Dermis blood vessel endothelial cell (primary cell): ENCODE measurements at places on chromosomes 6 and 20. TPM values are rescaled to one million over a fixed set of nuclear protein-coding genes. Genes with fewer than 3 reads are reported as not detected.

The PPP1R14C gene
- not detected in 2 replicates for total RNA-seq

The JAG1 gene
- total RNA-seq: 124 and 203 TPM in 2 replicates

DNA sequence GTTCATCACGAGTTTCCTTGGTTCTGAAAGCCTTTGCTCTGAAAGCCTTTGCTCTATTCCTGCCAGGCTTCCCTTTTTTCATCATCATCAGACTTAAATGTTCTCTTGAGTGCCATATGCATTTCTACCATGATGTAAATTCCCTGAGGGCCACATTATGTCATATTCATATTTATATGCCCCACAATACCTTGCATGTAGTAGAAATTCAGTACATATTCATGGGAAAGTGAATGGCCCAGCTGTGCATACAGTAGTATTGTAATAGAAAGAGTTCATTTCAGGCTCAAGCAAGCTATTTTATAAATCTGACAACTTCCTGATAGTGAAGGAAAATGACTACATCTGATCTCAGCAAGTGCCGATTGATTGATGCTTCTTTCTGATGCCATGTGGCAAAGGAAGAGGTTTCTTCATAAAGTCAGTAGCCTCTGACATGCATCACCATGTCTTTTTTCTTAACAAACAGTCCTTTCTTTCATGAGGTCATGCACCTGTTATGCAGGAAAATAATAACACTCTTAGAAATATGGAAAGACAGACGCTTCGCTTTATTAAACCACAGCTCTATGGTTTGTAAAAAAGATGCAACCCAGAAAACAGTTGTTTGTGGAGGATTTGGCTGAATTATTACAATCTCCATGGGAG, 308.7 kb downstream of the SAMD5 start:
- DNase-seq: no peak

DNA sequence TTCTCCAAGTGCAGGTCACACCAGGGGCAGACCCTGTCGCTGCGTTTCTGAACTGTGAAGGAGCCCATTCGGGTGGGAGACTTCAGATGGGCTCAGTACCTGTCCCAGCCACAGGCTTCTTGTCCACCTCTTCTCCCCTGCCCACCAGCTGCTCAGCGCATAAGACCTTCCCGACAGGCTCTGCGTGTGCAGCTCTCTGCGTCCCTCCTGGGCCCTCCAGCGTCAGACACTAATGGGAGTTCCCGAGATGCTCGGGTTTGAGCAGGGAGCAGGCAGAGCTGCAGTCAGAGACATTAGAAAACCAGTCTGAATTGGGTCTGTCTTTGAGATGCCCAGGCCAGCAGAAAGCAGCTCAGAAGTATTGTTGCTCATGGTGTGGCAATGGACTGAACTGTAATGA, 50.4 kb downstream of the TCP11 start:
- DNase-seq: no peak

GRCh38 chr6:51640021-51640420, 447.4 kb downstream of the PKHD1 start:
- DNase-seq: no peak

DNA sequence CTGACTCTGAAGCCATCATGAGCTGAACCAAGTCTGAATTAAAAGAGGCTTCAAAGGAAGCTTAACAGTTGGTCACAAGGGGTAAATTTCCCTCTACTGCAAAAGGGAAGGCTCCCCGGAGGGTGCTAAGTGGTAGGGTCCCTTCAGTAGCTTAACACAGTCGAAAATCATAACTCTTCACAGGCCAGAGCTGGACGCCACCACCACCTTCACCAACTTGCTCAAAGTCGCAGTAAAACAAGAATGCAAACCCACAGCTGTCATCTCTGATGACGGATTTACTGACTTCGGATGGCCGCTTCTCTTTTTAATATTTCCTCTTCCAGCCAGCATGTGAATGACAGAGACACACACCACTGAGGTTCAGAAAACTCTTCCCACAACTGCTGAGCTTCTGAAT, 144.7 kb upstream of the FBXL4 start:
- no peak for DNase-seq

- no peak for DNase-seq
These were observed 43.1 kb upstream of the ZNF831 start for GRCh38 chr20:59120491-59120890.

The CUL9 gene
- total RNA-seq: 25.9 and 33.8 TPM in 2 replicates

The AGPAT4 gene
- 11.3 and 15.3 TPM in 2 replicates for total RNA-seq

DNA sequence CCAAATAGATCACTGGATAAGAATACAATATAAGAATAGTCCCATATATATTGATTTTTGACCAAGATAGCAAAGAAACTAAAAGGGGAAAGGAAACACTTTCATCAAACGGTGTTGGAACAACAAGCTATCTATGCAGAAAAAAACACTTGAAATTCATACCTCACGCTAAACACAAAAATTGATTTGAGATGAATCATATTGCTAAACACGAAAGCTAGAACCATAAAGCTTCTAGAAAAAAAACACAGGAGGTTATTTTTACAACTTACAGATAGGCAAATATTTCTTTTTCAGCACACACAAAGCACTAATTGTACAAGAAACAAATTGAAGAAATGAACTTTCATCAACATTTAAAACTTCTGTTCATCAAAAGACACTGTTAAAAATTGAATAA, 36.7 kb upstream of the TMEM14A start:
- no peak for DNase-seq

The DUSP15 gene
- total RNA-seq: 0.14 and 0.34 TPM in 2 replicates

- DNase-seq: no peak
These were observed 992.5 kb upstream of the ADGRB3 start for GRCh38 chr6:67642582-67642981.

The SLC13A3 gene
- total RNA-seq: 0.05 TPM in 1 of 2 replicates, not detected in the other

- no peak for DNase-seq
These were observed 113.6 kb downstream of the FLRT3 start for GRCh38 chr20:14223806-14224205.

DNA sequence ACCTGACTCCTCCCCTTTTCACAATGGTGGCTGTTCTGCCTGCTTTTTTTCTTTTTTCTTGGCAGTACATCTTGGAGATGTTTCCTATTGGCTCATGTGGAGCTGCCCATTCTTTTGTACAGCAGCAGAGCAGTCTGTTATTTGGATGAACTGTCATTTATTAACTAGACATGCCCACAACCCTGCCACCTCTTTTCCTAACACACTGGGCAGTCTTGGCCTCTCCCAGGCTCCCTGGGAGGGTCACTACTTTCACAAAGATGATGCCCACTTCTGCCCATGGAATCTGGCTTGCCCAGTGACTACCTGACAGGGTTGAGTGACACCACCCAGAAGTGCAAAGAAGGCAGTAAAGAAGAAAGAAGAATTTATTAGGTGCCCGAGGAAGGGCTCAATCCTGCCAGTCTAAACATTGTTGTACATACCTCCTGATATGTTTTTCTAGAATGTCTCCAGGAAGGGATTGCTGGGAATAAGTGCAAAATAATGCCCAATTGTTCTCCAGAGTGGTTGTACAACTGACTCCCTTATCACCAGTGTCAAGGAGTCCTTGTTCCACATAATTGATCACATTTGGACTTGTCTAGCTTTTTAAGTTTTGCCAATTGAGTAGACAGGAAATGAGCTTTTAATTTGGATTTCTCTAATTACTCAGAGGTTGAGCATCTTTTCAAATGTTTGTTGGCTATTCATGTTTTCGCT, 19.7 kb upstream of the SCRT2 start:
- DNase-seq: no peak

DNA sequence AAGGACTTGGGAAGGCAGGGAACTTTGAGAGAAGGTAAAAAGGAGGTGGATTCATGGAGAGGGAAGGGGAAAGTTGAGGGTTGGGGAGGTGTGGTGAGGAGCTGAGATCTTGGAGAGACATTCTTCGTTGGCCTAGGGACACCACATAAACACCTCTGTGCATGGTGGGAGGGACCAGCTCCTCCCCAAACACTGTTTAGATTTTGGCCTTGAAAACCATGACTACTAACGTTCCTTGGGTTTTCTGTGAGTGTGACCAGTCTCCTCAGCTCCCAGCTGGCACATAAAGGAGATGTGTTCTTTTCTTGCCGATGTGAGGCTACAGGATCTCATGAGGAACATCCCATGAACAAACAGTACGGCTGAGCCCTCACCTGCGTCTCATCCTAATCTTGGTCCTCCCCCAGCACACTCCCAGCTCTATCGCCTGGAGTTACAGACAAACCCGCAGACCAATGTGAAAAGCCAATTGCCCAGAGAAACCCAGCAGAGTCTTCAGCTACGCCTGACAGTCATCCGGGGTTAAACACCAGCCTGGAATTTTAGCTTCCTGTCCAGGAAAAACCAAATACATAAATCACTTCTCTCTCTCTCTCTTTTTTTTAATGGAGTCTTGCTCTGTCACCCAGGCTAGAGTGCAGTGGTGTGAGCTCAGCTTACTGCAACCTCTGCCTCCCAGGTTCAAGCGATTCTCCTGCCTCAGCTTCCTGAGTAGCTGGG, 22.0 kb upstream of the DDR1 start:
- DNase-seq: peak; percentile 72

- peak; percentile 66 for DNase-seq
These were observed 695 bp downstream of the ARHGAP18 start for GRCh38 chr6:129709196-129709768.

DNA sequence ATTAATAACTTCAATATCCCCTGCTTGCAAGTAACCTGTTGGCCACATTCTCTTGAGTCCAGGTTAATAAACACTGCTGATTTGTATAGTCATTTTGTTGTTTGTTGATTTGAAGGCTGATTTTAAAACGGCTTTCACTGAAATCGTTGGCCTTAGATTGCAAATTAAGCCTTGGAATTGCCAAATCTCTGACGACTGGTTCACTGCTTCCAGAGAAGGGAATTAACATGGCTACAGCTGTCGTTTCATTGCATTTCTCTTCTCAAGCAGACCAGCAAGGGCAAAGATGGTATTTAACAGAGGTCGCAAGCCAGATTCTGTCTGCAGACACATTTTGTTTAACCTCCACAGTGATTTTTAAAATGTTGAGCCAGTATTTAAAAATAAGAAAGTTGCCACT, 470.9 kb downstream of the TFAP2A start:
- no peak for DNase-seq

DNA sequence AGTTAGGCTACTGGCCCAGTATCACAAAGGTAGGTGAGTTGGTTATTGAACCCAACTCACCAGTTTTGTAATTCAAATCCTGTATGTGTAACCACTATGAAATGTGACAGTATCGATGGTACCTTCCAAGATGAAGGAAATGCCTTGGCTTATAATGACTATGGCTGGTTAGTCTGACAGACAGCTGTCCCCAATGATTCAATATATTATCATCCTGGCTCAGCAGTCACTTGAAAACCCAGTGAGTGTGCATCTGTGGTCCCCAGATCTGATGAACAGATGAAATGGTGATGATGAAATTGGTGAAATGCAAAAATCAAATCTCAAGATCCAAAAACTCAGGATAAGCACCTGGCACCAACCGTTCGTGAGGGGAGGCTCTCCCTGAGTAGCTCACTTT, 54.8 kb downstream of the TNFRSF21 start:
- DNase-seq: no peak

DNA sequence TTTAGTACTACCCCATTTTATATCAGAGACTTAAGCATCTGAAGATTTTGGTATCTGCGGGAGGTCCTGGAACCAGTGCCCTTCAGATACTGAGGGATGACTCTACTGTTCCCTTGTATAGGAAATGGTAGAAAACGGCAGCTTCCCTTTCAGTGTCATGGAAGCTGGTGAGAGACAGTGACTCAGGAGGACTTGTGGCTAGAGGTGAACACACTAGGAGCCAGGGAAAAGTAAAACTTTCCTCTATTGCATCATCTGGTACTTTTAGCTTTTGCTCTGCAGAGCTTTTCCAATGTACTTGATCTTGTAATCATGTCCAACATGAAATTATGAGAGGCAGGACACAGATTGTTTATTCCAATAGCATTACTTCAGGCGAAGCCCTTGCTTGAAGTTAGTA, 45.0 kb downstream of the RNF144B start:
- DNase-seq: peak; percentile 25

- DNase-seq: no peak
These were observed 14.9 kb downstream of the SYCP2L start for GRCh38 chr6:10901770-10902169.

DNA sequence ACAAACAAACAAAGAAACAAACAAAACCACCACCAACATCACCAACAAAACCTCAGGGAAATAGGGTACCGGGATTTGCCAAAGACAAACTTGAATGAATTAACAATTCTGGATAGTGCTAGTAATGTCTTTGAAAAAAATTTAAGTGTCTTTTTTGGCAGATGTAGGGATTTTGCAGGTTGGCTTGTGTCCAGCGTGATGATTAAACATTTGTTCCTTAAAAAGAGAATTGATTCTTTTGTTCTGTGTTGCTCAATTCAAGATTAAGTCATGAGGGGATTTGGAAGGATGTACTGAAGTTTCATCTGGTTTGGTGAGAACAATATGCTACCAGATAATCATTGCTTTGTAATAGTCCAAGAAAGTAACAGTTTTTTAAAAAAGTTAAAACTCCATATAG, 125.1 kb upstream of the HS3ST5 start:
- no peak for DNase-seq

The SMPDL3A gene
- total RNA-seq: 4.8 and 6.3 TPM in 2 replicates

GRCh38 chr6:143498428-143498827, 13.1 kb downstream of the FUCA2 start:
- DNase-seq: no peak

DNA sequence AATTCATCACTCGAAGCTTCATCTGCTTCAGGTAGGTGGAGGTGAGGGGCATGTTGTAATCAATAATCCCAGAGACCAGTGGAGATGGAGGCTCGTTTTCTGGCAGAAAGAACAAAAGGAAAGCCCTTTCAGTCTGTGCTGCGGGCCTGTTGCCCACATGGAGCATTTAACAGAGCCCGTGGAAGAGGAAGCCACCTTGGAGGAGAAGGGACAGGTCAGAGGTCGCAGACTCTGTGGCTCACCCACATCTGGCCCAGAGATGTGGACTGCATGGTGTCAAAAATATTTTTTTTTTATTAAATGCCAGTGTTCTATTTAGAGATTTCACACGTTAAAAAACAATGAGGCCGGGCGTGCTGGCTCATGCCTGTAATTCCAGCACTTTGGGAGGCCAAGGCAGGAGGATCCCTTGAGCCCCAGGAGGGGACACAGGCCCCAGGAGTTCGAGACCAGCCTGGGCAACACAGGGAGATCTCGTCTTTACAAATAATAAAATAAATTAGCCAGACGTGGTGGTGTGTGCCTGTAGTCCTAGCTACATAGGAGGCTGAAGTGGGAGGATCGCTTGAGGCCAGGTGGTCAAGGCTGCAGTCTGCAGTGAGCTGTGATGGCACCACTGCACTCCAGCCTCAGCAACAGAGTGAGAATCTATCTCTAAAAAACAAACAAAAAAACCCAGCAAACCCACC, 73.6 kb downstream of the NOL4L start:
- no peak for DNase-seq

The WFDC13 gene
- total RNA-seq: not detected in 2 replicates

The PRRT1 gene
- 0.05 TPM in 1 of 2 replicates, not detected in the other for total RNA-seq

GRCh38 chr20:30513050-30513628, 744.3 kb upstream of the DEFB115 start:
- no peak for DNase-seq

The SLC22A1 gene
- 0.05 and 0.17 TPM in 2 replicates for total RNA-seq

- no peak for DNase-seq
These were observed 12.2 kb upstream of the SEC63 start for GRCh38 chr6:107970255-107970654.

The ZSCAN23 gene
- total RNA-seq: 0.51 and 0.74 TPM in 2 replicates
